T-helper 2 cell treated with Interferon-gamma antibody and Interleukin-4, amounts not matched to agents 5 μg/mL and 100 μg/mL, for 36 hours (primary cell): ENCODE measurements at places on chromosomes 6 and 20.

GRCh38 chr20:17531665-17532025 is 466 bp upstream of the BFSP1 start:
- H3K4me3 ChIP-seq, result peak overlapping the region; percentile 95
- H3K36me3 ChIP-seq, result no peaks in the 10 kb centered on the region
- peaks cover 25% of the 10 kb centered on the region for H3K4me1 ChIP-seq
- H3K27me3 ChIP-seq, result peaks cover 14% of the 10 kb centered on the region
- no peak for DNase-seq

- no peak overlapping the region for H3K27ac ChIP-seq
- H3K4me3 ChIP-seq, result no peak overlapping the region
- H3K27me3 ChIP-seq, result no peaks in the 10 kb centered on the region
- H3K4me1 ChIP-seq, result no peaks in the 10 kb centered on the region
- H3K36me3 ChIP-seq, result no peaks in the 10 kb centered on the region
- DNase-seq, result no peak
Observed at GRCh38 chr6:22880686-22881433, 311.5 kb downstream of the HDGFL1 start.

GRCh38 chr6:47788498-47788884 is 6.7 kb downstream of the OPN5 start:
- no peak overlapping the region for H3K4me3 ChIP-seq
- H3K36me3 ChIP-seq, result no peaks in the 10 kb centered on the region
- no peak for DNase-seq
- H3K4me1 ChIP-seq, result peaks cover 4% of the 10 kb centered on the region
- no peak overlapping the region for H3K27ac ChIP-seq

DNA sequence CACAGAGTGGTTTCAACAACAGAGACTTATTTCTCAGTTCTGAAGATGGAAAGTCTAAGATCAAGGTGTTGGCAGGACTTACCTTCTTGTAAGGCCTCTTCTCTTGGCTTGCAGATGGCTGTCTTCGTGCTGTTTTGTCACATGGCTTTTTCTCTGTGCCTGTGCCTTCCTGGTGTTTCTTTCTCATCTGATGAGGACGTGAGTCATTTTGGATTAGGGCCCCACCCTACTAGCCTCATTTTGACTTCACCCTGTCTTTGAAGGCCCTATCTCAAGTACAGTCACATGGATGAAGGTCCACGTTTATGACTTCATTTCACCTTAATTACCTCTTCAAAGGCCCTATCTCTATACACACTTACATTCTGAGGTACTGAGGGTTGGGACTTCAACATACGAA is 41.4 kb upstream of the LAMA2 start:
- no peaks in the 10 kb centered on the region for H3K36me3 ChIP-seq
- no peak overlapping the region for H3K27ac ChIP-seq
- no peak for DNase-seq
- no peak overlapping the region for H3K4me3 ChIP-seq
- no peaks in the 10 kb centered on the region for H3K4me1 ChIP-seq

- DNase-seq, result no peak
- H3K36me3 ChIP-seq, result no peaks in the 10 kb centered on the region
- no peaks in the 10 kb centered on the region for H3K27me3 ChIP-seq
- no peak overlapping the region for H3K4me3 ChIP-seq
- no peak overlapping the region for H3K27ac ChIP-seq
Observed at GRCh38 chr6:41689171-41690008, 46.0 kb downstream of the TFEB start.

- H3K27ac ChIP-seq, result peak overlapping the region; percentile 42
- H3K36me3 ChIP-seq, result peaks cover 44% of the 10 kb centered on the region
- DNase-seq, result peak; percentile 81
- H3K4me1 ChIP-seq, result peaks cover 51% of the 10 kb centered on the region
Observed at GRCh38 chr6:30819297-30819917, 64.9 kb upstream of the DDR1 start.

GRCh38 chr6:27575594-27576361 is 102.9 kb upstream of the ZNF184 start:
- DNase-seq, result no peak
- no peak overlapping the region for H3K4me3 ChIP-seq
- peaks cover 25% of the 10 kb centered on the region for H3K27me3 ChIP-seq
- no peaks in the 10 kb centered on the region for H3K36me3 ChIP-seq
- H3K27ac ChIP-seq, result no peak overlapping the region

- no peaks in the 10 kb centered on the region for H3K4me1 ChIP-seq
- H3K27ac ChIP-seq, result no peak overlapping the region
- no peaks in the 10 kb centered on the region for H3K36me3 ChIP-seq
- H3K27me3 ChIP-seq, result no peaks in the 10 kb centered on the region
- no peak for DNase-seq
Observed at GRCh38 chr6:67679566-67680296, 955.4 kb upstream of the ADGRB3 start.
